ENCODE measurements at places on chromosomes 4 and X. TPM values are rescaled to one million over a fixed set of nuclear protein-coding genes. Genes with fewer than 3 reads are reported as not detected.

DNA sequence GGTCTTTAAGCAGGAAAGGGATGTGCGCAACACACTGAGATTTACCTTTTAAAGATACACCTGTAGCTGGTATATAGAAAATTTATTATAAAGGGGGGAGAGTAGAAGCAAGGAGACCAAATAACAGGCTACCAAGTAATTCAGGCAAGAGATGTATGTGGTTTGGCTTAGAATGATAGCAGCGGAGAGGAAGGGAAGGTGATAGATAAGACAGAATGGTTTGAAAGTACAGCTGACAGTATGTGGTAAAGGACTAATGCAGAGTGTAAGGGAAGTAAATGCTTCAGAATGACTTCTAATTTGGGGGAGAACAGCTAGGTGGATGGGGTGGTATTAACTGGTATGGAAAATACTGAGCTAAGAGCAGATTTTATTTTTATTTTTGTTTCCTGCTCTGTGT is 308.9 kb downstream of the ANTXR2 start:
- DNase-seq = no peak

DNA sequence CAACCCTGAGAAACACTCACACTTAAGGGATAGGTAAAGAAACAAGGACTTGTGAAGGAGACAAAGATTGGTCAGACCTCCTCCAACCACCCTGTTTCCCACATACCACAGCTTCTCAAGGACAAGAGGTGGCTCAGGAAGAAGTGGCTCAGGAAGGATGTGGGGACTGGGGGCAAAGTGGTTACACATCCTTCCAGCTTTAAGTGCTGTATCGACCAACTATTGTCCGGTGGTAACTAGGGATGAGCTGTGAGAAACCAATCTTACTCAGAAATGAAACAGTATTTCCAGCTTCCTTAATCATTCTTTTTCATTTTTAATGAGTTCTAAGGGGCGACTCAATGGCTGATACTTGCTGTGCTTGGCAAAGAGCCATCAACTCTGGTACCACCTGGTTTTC is 8.5 kb upstream of the LHFPL1 start:
- DNase-seq = no peak

GRCh38 chrX:102067966-102068723 is 57.3 kb upstream of the TCEAL2 start:
- DNase-seq = peak; percentile 2

DNA sequence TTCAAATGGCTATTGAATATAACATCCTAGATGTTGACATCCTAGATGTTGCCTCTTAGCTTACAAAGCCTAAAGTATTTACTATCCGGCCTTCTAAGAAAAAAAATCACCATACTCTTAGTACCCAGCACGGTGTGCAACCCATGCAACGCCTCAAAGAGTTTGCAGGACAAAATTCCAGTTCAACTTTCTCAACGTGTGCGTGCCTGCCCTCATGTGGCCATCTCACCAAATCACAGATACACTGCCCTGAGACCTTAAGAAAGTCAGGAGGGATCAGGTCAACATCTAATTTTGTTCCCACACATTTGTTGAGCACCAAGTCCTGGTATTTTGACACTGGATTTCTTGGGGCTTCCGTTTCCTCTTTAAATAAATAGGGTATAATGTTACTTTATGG is 68.3 kb downstream of the CRMP1 start:
- DNase-seq = peak; percentile 45

- DNase-seq = no peak
Measured at GRCh38 chr4:25889589-25890503, 24.2 kb upstream of the SMIM20 start.

DNA sequence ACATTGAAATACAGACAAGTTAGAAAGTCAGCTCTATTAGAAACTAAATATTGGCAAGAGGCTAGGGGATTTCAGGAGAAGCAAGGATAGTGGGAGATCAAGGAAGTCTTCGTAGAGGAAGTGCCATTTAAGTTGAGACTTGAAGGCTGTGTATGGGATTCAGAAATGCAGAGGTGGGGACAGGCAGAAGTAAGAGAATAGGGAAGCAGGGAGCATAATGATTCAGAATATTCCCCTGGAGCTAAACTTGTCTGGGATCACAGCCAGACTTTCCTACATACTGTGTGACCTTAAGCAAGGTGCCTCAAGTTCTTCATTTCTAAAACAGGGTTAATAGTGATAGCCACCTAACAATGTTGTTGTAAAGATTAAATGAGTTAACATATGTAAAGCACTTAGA is 108.8 kb downstream of the DDIT4L start:
- no peak for DNase-seq

GRCh38 chr4:572594-572993 is 3.5 kb downstream of the TMEM271 start:
- no peak for DNase-seq

GRCh38 chrX:137562096-137562495 is 3.8 kb upstream of the ZIC3 start:
- no peak for DNase-seq

- DNase-seq = no peak
Measured at GRCh38 chr4:123018396-123018775, 96.0 kb upstream of the NUDT6 start.

Gene ADAMTS3
- 1.6 TPM for total RNA-seq

Gene GPRASP2
- 17.4 TPM for total RNA-seq

- DNase-seq = no peak
Measured at GRCh38 chrX:11585174-11585573, 80.5 kb downstream of the ARHGAP6 start.

GRCh38 chrX:37872303-37872655 is 24.9 kb upstream of the DYNLT3 start:
- DNase-seq = no peak
